ENCODE measurements at places on chromosomes 4 and X.

GRCh38 chr4:119212964-119213606, 572 bp downstream of the USP53 start:
- DNase-seq: peak; percentile 64

- DNase-seq: no peak
Observed at GRCh38 chr4:81628489-81628888, 156.8 kb upstream of the RASGEF1B start.

DNA sequence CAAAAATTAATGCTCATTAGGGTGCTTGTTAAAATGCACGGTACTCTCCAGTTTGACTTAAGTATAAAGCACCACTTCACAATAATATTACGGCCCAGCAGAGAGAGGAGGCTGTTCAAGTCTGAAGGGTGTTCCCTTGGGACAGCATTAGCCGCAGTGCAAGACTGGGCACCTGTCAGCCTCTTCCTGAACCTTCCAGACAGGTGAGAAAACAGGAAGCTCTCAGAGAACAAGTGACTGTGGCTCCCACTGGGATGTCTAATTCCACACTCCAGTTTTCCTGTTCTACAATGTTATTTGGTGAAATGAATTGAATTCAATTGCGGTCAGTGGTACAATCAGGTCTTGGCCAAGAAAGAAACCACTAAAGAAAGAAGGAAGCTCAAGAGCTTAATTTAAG, 414.4 kb downstream of the SMARCA1 start:
- no peak for DNase-seq

GRCh38 chrX:115559672-115560071, 1.3 kb upstream of the PLS3 start:
- DNase-seq: no peak

DNA sequence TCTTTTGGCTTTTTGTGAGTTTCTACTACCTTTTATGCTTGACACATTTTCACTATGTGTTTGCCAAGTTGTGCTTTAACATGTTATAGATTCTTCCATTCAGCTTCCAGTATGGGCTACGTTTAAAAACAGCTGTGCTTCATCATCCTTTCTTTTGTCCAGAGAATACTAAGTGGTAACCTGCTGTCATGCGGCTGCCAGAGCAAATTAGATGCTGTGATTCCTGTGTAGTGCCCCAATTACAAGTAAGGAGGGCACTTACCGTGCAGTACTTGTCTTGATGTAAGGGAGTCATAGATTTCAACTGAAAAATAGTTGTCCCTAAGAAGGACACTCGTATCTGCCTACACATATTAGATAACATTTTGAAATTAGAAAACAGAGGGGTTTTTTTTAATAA, 531.8 kb upstream of the GALNTL6 start:
- DNase-seq: no peak

DNA sequence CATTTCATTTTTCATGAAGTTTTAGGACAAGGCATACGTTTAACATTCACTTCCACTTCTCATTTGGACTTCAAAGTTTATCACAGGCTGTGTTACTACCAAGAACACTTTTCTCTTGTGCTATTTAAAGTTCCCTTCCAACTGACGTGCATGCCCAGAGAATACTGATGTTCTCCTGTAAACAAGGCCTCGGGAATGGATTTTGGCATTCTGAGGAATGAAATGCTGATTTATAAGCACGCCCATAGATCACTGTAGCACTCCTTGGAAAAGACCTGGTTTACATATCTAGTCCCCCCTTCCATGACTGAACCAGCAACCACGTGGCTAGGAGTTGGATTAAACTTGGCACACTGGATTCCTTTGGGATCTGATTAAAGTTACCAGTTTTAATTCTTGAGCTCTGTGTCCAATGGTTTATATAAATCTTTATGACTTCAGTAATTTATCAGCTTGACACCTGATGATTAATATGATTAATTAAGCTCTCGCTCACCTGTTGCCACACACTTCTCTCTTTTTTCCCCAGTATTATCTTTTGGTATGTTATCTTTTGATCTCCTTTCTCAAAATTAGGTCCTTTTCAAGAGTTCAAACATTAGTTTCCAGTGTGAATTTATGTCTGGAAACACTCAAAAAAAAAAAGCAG, 122.4 kb upstream of the HAND2 start:
- DNase-seq: no peak

GRCh38 chr4:34814266-34814665, 1430.0 kb downstream of the ARAP2 start:
- DNase-seq: no peak

GRCh38 chr4:158873795-158874401, 105.1 kb downstream of the FNIP2 start:
- DNase-seq: no peak

DNA sequence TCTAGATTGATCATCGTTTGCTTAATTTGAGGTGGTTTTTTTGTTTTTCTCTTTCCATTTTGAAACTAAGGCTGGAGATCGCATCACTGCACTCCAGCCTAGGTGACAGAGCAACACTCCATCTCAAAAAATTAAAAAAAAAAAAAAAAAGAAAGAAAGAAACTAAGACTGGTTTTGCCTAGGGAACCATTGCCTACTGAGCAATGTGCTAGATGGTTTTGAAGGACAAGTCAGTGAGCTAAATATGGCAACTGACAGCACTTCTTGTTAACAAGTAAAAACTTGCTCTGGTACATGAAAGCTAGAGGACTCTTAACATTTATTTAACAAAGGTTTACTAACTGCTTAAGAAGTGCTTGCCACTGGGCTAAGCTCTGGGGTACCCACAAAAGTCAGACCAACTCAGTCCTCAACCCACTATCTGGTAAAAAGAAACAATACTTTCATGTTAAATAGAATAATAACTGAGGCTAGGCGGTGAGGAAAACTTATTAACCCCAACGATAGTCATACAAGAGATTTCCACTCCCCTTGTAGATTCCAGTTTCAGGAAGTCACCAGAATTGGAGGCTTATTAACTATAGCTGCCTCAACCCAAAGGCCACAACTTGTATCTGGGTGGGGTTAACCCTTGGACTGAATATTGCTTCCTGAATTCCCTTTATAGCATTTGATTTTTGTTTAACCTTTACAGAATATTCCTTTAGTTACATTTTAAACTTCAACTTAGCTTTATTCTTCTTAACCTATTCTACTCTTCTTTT, 111.6 kb downstream of the FRYL start:
- DNase-seq: no peak

DNA sequence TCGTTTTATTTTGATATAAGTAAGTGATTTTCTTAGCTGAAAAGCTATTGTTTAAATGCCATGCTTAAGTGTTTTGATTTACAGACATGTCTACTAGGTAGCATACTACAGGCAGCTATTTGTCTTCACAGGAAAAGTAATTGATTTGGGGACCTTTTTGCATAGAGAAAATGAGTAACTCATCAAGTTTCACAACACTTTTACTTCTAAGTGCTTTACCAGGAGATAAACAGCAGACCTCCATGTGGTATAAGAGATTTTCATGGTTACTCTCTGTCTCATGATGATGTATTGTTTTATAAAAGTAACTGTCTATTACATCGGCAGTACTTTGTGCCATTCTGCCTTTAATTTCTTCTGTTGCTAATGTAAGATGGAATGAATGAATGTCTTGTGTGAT, 28.7 kb downstream of the RBPJ start:
- no peak for DNase-seq

GRCh38 chr4:96703265-96703664, 863.4 kb downstream of the PDHA2 start:
- DNase-seq: no peak

- DNase-seq: no peak
Observed at GRCh38 chrX:22699581-22700091, 300.1 kb upstream of the DDX53 start.

DNA sequence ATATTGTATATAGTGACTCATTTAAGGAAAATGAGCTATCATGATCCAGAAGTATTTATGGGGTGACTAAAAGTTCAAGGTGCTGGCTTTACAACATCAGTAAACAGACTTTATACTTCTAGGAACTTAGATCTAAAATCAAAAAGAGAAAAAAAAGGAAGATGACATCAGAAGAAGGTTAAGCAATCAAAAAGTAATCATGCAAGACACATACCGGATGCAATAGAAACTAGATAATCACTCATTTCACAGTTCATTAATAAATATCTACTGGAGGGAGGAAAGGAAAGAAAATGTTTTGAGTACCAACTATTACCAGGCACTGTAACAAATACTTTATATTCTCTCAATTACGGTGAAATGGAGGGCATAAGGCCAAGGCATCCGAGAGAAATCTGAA, 276.4 kb downstream of the SPRY1 start:
- DNase-seq: no peak

DNA sequence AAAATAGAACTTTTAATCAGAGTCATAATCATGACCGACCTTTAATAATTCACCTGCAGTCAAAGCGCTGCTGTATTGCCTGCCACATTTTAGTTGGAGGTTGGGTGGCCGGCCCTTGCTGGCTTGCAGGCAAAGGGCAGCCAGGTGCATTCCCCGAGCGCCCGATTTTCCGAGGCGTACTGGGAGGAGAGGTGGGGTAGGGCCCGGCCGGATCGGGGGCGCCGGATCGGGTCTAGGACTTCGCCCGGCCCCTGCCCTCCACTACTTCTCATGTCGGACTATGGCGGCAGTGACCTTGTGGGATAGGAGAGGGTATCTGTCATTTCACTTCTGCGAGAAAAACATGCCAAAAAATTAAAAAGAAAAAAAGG, 2.5 kb upstream of the RS1 start:
- DNase-seq: no peak

DNA sequence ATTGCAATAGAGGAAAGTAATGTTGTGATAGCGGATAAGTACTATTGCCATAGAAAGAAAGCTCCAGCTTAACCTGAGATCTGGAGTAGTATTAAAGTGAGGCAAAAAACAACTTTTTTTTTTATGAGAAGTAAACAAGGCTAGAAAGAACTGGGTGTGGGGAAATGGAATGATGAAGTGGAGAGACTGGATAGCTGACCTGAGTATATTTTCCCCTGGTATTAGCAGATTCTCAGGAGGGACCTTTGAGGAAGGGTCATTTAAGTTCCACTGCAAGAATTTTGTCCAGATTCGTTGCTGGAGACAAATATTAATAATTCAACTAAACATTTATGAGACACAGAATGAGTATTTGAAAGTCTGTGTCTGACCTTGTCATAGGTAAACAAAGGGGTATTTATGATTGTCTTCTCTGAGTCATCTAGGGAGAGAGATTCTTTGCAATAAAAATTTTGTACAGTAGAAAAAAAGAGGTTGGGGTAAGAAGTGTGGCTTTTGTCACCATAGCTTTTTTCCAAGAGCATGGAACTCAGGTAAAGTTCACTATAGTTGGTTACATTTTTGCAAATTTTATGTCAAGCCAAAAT, 2095.9 kb downstream of the ARAP2 start:
- DNase-seq: no peak

- no peak for DNase-seq
Observed at GRCh38 chr4:6336166-6336565, 66.5 kb downstream of the WFS1 start.

DNA sequence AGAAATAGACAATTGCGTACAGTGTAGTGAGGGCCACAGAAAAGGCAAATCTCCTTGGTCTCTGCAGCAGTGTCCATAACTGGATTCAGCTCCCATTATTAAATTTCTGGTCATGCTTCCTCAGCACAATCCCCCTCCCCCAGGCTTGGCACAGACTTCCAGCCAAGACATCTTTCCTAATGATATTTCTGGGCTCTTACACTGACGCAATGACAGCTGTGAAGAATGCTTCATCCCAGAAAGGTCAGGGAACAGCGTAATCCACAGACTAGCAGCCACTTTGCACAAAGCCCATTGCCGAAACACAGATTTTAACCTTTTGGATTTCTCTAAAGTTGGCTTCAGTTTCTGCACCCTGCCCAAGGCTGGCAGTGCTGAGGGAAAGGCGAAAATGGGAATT, 597.6 kb upstream of the CPEB2 start:
- no peak for DNase-seq

DNA sequence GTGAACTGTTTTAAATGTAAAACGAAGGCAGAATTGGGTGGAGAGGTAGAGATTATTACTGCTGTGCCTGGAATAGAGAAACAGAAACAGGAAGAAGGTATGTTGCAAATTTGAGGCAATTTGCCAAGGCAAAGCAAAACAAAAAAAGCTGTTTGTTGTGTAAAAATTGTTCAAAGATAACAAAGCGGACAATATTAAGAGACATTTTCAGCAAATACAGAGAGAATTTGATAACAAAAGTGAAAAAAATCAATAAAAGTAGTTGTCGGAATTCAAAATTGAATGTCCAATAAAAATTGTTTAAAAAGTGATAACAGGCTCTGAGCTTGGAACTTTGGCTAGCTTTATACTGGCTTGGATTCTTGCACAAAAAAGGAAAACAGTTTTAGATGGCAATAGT, 14.4 kb upstream of the SMS start:
- no peak for DNase-seq

- no peak for DNase-seq
Observed at GRCh38 chr4:6852582-6852981, 57.0 kb upstream of the TBC1D14 start.

GRCh38 chr4:38223782-38224236, 263.6 kb downstream of the PTTG2 start:
- DNase-seq: no peak
